ENCODE measurements at places on chromosomes 3 and 15.

DNA sequence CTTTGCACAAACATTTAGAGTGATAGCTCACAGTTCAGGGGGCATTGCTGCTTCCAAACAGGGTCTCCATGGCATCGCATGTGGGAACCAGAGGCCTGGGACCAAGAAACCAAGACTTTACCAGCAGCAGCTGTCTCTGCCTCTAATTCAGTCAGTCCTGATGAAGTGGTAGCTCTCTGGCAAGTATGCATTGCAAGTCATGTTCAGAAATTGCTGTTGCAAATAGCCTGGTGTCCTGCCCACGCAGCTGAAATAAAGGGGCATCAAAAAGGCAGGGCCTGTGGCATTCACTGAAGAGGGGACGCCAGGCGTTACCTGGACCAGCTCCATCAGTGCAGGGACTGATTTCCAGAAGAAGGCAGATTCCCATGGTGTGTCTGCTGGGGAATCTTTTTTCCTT lies 121.3 kb downstream of the CD47 start:
- no peak for DNase-seq

DNA sequence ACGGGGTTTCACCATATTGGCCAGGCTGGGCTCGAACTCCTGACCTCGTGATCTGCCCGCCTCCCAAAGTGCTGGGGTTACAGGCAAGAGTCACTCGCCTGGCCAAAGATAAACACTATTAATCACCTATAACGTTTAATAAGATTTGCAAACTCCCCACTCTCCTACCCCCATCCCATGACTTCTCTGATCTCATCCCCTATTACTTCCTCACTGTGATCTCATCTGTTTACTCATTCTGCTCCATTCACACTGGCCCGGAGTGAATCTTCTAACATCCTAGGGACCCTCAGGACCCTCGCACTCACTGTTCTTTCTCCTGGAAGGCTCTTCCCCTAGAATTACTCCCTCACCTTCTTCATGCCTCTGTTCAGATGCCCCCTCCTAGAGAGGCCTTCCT lies 78.9 kb downstream of the DGKG start:
- DNase-seq: no peak

- no peak for DNase-seq
Observed at GRCh38 chr3:125232401-125232800, 19.9 kb upstream of the SLC12A8 start.

DNA sequence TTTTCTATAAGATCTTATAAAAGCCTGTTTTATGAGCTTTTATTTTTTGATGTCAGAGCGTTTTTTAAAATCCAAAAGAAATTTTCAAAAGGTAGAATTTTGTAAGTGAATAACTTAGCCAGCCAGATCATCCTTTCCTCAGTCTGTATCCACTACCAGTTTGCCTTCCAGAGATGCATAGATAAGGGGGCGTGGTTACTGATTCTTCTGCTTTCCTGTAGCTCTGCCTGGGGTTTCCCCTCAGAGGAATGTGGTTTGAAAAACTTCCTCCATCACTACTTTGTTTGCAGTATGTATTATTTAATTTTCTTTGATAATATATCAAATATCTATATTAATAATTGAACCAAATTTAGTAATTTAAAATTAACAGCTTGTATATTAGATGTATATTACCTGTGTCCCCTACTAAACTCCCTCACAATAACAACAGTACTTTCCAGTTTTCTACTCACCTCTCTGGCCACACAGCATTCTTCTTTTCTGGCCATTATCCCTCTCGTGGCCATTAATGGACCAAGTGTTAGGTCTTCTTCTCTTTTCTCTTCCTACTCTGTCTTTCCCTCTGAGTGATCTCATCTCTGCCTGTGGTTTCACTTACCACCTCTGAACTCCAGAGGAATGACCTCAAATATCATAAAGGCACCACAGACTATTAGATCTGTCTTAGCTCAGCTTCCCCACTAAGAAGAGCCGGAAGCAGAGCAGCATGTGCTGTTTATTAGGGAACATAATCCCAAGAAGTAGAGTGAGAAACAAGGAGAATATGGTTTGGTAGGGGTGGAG lies 239.7 kb downstream of the UBE2E2 start:
- DNase-seq: no peak

- DNase-seq: no peak
Observed at GRCh38 chr3:30702828-30703397, 96.5 kb downstream of the TGFBR2 start.

All from cortex of kidney (tissue), 1 donor.